ENCODE measurements at places on chromosomes 7 and 10. TPM values are rescaled to one million over a fixed set of nuclear protein-coding genes. Genes with fewer than 3 reads are reported as not detected.
A peak's percentile ranks its signal among the peaks of the same experiment; 100 is the strongest.

- no peak for DNase-seq
Observed at GRCh38 chr7:37535841-37536240, 87.2 kb upstream of the ELMO1 start.

GRCh38 chr10:34996843-34997242, 93.3 kb downstream of the CUL2 start:
- DNase-seq: peak; percentile 50

The PTPN12 gene
- total RNA-seq: 99.8 TPM

The TEX47 gene
- total RNA-seq: not detected

The NAT16 gene
- total RNA-seq: not detected

The NXPH1 gene
- not detected for total RNA-seq

DNA sequence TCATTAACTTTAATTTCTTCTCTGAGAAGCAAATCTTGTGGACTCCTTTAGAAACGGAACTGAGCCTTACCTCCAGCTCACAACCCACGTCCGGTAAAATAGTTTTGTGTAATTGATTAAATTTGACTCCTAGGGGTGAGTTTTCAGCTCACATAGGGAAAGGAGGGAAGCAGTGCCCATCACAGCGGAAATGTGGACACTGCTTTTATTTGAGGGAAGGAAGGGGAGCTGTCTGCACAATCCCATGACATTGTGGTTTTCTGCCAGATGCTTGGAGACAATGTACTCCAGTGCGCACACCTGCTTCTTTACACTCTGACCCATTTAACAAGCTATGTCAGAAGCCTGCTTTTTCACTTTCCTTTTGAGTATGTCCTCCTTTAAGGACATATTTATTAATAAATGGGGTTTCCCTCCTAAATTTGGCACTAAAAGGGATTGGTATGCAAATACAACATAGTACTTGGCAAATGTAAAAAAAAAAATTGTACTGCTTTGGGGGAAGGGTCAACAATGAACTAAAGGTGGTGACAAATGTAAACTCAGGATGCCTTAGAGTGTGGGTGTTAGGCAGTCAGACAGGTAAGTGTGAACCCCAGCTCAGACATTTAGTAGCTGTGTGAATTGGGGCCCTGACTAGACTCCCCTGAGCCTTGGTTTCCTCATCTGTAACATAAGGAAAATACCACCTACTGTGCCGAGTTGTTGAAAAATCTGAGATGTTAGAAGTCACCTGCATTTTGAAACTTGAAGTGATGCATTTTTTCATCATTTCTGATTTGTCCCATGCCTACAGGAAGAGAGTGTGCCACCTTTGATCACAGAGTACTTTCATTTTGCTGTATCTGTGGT, 90.2 kb upstream of the KLF6 start:
- no peak for DNase-seq
